ENCODE measurements at places on chromosomes 2 and 18.

- no peak for DNase-seq
These were observed 102.9 kb upstream of the SLC8A1 start for GRCh38 chr2:40554665-40555294.

- DNase-seq, result no peak
These were observed 43.2 kb downstream of the CRACDL start for GRCh38 chr2:98892871-98893270.

- DNase-seq, result no peak
These were observed 1481.1 kb upstream of the ACVR2A start for GRCh38 chr2:146363731-146364130.

DNA sequence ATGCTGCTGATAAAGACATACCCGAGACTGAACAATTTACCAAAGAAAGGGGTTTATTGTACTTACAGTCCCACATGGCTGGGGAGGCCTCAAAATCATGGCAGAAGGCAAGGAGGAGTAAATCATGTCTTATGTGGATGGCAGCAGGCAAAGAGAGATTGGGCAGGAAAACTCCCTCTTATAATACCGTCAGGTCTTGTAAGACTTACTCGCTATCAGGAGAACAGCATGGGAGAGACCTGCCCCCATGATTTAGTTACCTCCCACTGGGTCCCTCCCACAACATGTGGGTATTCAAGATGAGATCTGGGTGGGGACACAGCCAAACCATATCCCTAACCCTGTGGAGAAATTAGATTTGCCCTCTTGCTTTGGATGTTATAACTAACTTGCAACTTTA is 1068.0 kb upstream of the ZEB2 start:
- DNase-seq, result no peak

DNA sequence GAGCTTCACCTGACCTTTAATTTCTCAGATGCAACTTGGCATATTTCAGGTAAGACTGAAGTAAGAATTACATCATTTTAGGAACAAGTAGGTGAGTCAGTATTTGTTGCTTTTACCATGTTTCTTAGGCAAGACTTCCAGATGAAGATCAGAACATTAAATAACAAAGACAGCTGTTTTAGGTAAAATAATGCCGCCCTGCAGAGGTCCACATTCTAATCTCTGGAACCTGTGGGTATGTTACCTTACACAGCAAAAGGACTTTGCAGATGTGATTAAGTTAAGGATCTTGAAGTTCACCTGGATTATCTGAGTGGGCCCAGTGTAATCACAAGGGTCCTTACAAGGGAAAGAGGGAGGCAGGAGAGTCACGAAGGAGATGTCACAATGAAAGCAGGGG is 39.3 kb downstream of the ICOS start:
- DNase-seq, result no peak

GRCh38 chr2:9069543-9069942 is 66.1 kb upstream of the MBOAT2 start:
- no peak for DNase-seq

- no peak for DNase-seq
These were observed 56.4 kb downstream of the PUM2 start for GRCh38 chr2:20294231-20294630.

GRCh38 chr2:136255648-136256461 is 137.9 kb upstream of the CXCR4 start:
- no peak for DNase-seq

- no peak for DNase-seq
These were observed 8.4 kb downstream of the EPG5 start for GRCh38 chr18:45958730-45959129.

GRCh38 chr18:46009125-46009840 is 42.2 kb upstream of the EPG5 start:
- no peak for DNase-seq

DNA sequence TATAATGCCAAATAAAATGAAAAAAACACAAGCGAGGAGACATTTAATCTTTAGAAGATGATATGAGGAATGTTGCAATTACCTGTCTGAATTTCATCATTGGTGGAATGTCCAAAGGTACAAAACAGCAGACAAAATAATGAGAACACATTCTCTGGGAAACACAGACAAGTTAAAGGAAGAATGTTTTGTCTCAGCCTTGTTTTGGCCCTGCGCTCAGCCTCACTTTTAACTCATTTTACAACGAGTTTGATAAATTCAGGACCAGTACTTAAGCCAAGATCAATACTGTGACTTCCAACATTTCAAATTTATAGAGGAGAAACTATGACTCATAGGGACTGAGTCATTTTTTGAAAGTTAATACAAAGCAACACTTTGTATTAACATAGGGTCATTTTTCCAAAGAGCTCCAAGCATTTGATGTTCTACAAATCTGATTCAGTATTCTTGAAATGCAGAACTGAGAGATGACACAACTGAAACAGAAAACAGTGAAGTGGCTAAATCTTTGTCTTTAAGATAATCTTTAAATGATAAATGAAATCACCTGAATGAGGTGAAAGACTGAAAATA is 833.2 kb upstream of the CHAC2 start:
- no peak for DNase-seq

DNA sequence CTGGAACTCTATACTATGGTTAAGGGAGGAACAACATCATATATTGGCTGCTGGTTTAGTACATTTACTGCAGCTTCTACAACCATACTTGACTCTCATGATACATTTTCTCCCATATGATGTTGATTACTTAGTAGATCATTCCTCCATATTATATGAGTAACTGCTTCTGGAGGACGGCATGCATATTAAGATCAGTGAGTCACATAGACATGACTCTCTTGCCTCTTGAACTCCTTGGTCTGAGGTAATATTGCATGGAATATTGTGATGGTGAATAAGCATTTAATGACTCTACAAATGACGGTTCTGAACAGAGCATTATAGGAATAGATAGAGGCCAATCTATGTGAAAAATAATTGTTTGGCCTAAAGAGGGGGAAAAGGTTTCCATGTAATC is 418.8 kb upstream of the SPHKAP start:
- no peak for DNase-seq

DNA sequence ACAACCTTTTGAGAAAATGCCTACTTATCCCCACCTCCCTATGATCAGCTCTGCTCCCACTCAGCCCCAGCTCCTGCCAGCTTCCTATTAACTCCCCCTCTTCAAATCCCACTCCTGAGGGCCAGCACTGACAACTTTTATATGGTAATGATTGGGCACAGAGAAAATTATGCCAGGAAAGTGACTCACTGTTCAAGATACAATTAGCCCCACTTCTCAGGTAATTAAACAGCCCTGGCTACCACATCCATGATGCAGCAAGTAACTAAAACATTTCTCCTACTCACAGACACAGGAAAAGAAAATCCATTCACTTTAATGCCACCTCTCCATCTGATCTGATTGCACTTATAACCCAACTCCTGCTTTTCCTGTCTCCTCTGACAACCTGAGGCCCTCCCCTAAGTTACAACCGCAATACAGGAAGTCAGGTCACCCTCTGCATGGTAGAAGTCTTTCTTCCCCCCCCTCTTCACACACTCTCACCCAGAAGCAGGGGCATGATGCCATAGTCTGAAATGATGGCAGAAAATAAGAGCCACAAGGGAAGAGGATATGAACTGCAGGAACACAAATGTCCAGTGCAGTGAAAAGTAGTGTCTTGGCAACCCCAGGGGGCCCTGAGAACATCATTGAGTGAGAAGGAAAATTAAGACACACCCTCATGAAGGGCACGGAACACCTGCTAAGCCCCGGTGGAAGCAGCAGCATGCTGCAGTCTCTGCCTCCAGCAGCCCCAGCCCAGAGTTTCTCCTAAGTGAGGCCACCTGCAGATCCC is 54.4 kb downstream of the STK39 start:
- DNase-seq, result no peak

DNA sequence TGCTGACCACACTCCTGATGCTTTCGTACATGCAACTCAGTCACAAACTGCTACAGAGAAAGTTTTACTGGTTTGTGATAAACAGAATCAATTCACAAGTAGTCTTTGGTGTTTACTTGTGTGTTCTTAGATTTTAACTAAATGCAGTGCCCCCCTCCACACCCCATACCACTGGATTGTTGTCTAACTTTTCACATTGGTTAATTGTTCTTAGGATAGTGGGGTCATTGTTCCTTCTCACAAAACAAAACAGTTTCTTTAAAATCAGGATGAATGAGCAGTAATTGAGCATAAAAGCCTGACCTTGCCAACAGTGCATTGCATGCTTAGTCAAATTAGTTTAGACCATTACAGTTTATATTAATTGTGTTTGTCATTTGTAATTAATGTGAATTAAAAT is 14.1 kb upstream of the PNPT1 start:
- no peak for DNase-seq

DNA sequence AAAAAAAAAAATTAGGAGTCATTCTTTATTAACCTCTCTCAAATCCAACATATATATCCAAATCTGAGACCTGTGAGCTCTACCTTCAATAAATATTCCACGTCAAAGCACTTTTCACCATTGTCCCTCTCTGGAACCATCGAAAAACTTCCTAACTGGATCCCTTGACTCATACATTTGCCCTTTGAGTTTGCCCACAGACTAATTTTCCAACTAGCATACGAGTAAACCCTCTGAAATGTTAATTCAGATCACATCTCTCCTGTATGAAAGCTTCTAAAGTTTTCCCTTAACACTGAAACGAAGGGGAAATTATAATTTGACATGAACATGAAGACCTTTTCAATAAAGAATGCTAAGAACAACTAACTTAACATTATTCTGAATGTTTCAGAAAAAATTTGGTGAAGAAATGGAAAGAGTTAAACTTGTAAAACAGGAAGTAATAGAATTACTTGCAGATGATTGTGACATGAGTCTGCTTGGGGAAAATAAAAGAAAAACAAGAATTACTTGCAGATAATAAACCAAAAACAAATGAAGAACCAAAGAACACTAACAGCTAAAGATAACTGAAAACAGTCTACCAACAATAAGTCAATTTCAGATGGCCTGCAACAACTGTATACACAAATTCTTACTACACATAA is 110.6 kb downstream of the C2orf74 start:
- DNase-seq, result no peak

- no peak for DNase-seq
These were observed 427.5 kb downstream of the LRATD1 start for GRCh38 chr2:15059870-15060512.

- no peak for DNase-seq
These were observed 14.0 kb downstream of the RAMP1 start for GRCh38 chr2:237873421-237873831.

DNA sequence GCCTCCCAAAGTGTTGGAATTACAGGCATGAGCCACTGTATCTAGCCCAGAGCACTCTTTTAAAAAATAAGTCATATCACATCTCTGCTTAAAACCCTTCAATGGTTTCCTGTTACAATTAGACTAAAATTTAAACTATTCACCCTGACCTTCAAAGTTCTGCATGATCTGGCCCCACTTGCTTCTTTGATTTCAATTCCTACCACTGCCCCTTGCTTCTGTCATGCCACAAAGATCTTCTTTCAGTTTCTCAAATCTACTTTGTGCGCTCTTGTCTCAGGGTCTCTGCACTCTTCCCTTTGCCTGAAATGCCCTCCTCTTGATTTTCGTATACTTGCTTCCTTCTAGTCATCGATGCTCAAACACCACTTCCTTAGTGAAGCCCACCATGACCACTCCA is 213.0 kb downstream of the TMEM247 start:
- DNase-seq, result no peak

- DNase-seq, result no peak
These were observed 155.0 kb downstream of the EIPR1 start for GRCh38 chr2:3222636-3223035.

DNA sequence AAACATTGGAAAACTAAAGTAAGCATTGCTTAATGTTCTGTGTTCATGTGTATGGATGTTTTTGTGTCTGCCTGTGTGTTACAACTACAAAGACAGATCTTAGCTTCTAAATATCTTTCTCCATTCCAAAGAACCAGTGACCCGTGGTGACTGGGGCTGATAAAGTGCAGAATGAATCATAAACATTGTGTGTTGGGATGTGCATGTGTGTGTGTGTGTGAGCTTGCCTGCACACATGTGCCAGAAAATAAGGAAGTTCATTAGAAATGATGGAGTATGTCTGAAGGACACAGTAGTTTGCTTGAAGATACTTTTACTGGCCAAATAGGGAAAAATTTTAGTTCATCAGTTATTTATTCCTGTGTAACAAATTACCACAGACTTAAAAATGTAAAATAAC is 756.6 kb upstream of the CELF4 start:
- DNase-seq, result no peak

- no peak for DNase-seq
These were observed 368.1 kb downstream of the ZEB2 start for GRCh38 chr2:144151851-144152250.

- no peak for DNase-seq
These were observed 151.0 kb downstream of the HDAC4 start for GRCh38 chr2:239249776-239250175.

DNA sequence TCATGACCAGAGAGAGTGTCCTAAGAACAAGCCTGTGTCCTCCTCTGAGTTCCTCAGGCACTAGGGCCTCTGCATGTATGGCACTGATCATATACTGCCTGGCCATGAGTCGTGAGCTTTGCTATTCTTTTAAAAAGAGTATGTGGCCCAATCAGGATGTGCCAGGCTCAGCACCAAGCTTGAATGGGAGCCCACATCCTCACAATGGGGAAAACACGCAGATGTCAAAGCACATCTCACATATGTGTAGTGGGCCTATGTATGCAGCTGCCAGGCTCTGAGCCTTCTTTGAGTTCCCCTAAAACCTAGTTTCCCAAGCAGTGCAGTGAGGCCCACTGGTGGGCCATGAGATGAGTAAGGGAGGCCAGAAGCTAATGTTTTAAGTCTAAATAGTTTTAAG is 69.9 kb upstream of the SLC1A4 start:
- no peak for DNase-seq

- no peak for DNase-seq
These were observed 90.2 kb downstream of the ARMC9 start for GRCh38 chr2:231288590-231288989.

GRCh38 chr2:6877402-6878304 is at the start of gene RSAD2:
RSAD2 (plus strand) TSS chr2:6877777; CDS start chr2:6877801, 24 bp downstream.
- DNase-seq, result peak; percentile 8

DNA sequence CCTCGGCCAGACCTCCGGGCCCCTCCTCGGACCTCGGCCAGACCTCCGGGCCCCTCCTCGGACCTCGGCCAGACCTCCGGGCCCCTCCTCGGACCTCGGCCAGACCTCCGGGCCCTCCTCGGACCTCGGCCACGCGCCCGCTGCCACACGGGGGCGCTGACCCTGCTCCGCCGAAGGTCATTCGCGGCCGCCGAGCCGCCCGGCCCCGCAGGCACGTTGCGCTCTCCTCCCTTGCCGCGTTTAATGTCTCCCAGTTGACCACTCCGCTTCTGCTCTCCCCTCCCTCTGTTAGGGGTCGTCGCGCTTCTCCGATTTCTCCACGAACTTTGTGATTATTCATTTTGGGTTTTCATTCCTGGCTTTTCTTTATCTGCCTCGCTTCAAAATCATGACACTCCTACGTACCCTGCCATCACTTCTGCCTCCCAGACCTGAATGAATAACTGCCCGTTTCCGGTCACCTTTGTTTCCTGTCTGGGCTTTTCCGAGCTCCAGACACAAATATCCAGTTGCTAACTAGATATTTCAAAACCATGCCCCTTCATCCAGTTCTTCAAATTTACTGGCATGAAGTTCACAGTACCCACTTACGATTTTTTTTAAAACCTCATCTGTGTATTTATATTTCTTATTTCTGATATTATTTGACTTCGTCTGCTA is 14.8 kb upstream of the COLEC12 start:
- no peak for DNase-seq
